Stimulated activated CD4-positive, alpha-beta T cell treated with anti-CD3 and anti-CD28 coated beads, TNF-alpha, amount 100 ng/mL, for 24 hours (primary cell): ENCODE measurements at places on chromosomes 12 and 14.

DNA sequence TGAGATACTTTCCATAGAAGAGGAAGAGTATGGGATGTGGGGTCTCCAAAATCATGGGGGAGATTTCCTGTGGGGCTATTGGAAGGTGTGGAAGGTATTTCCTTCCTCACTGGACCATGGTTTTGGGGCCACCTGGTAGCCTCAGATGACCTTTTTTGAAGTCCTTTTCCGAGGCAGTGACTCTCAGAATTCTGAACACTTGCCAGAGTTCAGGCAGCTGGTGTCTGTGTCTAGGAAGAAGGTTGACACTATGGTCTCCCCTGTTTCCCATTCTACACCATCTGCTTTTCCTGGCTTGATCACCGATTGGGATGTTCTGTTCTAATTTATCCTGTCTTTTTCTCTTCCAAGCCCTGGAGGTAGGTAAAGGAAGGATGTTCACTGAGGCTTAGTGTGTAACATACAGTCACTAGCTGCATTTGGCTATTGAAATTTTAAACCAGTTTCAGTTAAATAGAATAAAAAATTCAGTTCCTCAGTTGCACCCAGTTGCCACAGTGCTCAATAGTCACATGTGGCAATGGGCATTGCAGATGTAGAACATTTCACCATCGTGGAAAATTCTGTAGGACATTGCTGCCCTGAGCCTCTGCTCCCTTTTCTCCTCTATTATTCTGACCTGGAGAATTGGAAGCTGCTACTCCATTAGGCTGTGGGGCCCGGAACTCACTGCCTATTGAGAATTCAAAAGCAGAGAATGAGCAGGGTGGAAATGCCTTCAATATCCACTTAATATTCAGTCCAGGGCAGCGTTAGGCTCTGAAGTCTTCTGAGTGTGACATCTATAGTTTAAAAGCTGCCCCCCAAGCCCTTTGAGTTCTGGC is 11.0 kb upstream of the PLEKHG3 start:
- no peak for DNase-seq

DNA sequence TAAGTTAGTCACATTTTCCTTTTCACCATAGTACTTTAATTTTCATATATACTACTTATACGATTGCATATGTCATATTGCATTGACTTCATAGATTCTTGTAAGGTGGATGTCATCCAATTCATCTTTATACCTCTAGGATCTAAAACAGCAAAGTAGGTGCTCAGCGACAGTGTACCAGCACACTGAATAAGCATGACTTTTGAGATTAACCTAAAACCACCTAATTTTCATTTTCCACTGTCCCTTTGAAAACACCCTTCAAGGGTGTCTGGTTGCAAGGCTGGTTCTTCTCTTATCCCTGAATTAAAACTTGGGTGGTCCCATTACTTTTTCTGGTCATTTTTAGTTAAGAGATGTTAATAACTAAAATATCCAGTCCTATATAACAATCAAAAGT is 4.4 kb downstream of the GPR19 start:
- no peak for DNase-seq

DNA sequence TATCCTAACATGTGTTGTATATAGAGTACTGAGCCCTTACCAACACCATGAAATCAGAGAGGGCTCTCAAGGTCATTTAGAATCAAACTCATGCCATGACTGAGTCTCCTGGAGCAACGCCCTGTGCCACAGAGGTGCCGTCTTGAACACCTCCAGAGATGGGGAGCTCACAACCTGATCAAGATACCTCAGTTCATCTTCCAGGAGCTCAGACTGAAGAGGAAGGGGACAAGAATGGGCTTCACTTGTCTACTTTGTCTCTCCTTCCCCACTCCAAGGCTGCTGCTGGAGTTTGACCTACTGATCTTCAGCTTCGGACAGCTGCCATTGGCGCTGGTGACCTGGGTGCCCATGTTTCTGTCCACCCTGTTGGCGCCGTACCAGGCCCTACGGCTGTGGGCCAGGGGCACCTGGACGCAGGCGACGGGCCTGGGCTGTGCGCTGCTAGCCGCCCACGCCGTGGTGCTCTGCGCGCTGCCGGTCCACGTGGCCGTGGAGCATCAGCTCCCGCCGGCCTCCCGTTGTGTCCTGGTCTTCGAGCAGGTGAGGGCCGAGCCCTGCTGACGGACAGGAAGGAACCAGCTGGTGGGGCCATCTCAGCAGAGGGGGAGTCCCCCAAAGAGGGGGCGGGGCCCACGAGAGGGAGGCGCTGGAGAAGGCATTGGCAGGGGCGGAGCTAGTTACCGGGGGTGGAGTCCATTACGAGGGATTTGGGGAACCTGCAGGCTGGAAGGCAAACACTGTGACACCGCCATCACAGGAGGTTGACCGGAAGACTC is 12.0 kb downstream of the SOAT2 start:
- DNase-seq = no peak

DNA sequence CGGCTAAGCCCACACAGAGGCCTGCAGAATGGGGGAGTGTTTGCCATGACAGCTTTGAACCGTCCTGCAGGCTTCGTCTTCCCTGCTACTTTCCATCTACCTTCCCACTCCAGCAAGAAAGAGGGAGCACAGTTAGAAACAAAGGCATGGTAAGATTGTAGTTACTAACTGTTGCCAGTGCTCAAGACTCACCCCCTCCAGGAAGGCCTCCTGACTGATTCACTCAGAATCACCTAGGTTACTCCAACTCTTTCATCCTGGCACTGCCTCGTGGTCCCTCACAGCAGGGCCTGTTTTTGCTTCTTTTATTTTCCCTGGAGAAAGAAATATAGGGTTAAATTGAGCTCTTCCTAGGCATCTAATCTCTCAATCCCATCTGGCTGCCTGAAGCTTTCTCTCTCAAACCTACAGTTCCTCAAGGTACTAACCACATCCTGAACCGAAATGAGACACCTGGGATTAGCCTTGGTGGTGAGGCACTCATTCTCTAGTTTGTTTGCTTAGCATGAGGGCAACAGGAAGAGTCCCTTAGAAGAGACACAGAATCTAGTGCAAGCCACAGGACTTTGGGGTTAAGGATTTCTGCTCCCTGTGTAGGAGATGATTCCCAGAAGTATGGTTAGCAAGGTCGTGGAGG is 7.8 kb downstream of the GALNT6 start:
- DNase-seq = no peak

GRCh38 chr12:56572288-56572687 is 50.7 kb downstream of the RBMS2 start:
- DNase-seq = no peak

DNA sequence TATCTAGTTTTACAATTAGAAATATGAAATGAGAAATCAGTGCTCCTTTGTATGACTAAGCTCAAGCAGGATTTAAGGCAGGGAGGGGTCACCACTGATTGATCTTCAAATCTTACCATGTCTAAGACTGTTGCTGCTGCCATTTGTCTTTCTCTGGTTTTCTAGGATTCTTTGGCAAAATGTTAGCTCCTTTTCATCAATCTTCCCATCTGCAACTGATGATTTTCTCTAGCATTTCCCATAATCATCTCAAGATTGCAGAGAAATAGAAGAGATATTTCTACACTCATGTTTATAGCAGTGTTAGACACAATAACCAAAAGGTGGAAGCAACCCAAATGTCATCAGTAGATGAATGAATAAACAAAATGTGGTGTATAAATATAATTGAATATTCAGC is 175.0 kb downstream of the RAD51B start:
- no peak for DNase-seq

GRCh38 chr14:68758301-68758700 is 34.6 kb downstream of the ZFP36L1 start:
- DNase-seq = no peak

- no peak for DNase-seq
Observed at GRCh38 chr14:101604935-101605780, 43.9 kb downstream of the DIO3 start.

- DNase-seq = no peak
Observed at GRCh38 chr12:132631666-132632065, 13.1 kb downstream of the P2RX2 start.

DNA sequence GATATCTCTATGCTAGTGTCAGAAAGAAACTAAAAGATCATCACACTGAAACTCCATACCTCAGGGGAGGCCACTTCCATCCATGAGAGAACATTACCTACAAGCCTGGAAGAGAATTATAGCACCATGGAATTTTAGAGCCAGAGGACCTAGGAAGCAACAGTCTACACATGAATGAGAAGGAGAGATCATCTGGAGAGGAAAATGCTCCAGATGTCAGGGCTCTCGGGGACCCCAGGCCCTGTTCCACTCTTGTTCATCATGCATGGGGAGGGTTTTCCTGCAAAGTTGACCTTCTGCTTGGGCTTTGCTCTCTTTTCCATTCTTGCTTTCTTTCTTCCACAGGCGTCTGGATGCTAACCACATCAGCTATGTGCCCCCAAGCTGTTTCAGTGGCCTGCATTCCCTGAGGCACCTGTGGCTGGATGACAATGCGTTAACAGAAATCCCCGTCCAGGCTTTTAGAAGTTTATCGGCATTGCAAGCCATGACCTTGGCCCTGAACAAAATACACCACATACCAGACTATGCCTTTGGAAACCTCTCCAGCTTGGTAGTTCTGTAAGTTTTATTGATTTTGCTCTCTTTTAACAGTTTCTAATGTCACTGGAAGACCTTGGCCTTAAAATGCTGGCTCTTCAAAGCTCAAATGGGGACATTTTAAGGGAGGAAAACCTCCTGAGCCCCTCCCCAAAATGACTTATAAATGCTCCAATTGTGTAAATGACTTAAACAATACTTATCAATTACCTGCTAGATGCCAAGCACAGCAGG is 110.7 kb downstream of the ZFC3H1 start:
- no peak for DNase-seq

- DNase-seq = no peak
Observed at GRCh38 chr12:52675301-52675701, 4.9 kb downstream of the KRT1 start.

GRCh38 chr12:21849878-21850277 is 75.4 kb upstream of the KCNJ8 start:
- no peak for DNase-seq
